Jurkat, Clone E6-1 (cell line): ENCODE measurements at places on chromosomes 3 and 15.
A peak's percentile ranks its signal among the peaks of the same experiment; 100 is the strongest.

DNA sequence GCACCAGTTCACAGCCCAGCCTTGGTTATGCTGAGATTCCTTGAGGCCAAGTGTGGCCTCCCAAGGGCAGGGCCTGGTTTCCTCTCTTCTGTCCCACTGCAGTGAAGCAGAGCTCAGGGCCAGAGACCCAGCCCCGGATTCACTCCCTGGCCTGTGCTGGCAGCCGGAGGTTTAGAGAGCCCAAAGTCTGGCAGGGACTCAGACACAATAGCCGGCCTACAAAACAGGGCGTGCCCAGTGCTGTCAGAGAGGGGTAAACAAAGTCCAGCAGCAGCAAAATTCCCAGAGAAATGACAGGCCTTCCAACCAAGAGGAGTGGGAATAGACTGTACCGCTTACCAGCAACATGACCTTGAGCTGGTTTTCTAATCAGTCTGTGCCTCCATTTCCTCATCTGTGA is 14.0 kb downstream of the VIPR1 start:
- no peak for DNase-seq

GRCh38 chr3:50275141-50275995 is 3.5 kb upstream of the LSMEM2 start:
- DNase-seq = no peak

- DNase-seq = no peak
These were observed 115.0 kb downstream of the POLQ start for GRCh38 chr3:121430664-121431215.

DNA sequence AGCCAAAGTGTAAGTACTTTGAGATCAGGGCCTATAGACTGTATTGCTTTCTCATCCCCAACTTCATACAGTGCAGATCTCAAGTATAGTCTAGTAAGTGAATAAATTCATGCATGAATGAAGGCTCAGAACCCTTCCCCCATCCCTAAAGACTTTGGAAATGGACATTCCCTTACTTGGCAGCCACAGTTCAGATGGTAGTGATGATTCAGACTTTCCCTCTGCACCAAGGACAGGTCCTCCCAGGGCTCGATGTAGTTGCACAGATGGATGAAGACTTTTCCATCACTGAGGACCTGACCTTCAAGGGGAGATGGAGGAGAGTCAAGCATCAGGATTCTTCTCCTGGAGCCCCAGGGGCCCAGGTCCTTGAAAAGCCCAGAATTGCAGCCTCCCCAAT is 4.6 kb downstream of the TIMP4 start:
- DNase-seq = no peak

GRCh38 chr3:120858521-120858920 is 49.5 kb upstream of the STXBP5L start:
- DNase-seq = no peak

- DNase-seq = no peak
These were observed 120.7 kb downstream of the ANP32A start for GRCh38 chr15:68699881-68700454.

DNA sequence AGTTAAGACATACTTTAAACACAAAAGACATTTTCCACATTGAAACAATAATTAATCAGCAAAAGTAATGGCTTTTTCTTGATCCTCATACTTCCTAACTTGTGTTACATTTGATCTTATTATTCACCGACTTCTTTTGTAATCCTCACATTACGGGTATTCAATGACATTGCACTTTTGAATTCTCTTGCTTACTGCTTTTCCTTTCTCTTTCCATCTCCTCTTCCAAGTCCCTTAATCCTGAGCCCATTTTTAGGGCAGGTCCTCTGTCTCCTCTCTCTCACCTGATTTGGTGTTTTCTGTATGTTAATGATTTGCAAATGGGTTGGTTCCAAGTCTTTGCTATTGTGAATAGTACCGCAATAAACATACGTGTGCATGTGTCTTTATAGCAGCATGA is 48.5 kb upstream of the RAP2B start:
- DNase-seq = no peak

- DNase-seq = no peak
These were observed 64.7 kb downstream of the MINAR1 start for GRCh38 chr15:79496838-79497237.

DNA sequence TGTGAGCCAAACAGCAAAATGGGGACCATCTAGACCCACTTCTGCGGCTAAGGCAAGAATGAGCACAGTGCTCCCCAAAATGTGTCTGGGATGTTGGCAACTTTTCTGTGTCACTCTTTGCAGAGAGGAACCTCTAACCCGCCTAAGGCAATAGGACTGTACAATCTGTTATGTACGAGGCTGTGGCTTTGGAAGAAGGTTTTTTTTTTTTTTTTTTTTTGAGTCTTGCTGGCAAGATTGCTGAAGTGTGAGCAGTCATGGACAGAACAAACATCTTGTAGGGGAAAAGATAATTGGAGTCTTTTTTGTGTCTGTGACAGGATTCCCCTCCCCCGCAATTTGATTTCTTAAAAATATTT is 7.2 kb downstream of the FEZF2 start:
- no peak for DNase-seq

- DNase-seq = no peak
These were observed 76.2 kb upstream of the HERC1 start for GRCh38 chr15:63909819-63910437.

DNA sequence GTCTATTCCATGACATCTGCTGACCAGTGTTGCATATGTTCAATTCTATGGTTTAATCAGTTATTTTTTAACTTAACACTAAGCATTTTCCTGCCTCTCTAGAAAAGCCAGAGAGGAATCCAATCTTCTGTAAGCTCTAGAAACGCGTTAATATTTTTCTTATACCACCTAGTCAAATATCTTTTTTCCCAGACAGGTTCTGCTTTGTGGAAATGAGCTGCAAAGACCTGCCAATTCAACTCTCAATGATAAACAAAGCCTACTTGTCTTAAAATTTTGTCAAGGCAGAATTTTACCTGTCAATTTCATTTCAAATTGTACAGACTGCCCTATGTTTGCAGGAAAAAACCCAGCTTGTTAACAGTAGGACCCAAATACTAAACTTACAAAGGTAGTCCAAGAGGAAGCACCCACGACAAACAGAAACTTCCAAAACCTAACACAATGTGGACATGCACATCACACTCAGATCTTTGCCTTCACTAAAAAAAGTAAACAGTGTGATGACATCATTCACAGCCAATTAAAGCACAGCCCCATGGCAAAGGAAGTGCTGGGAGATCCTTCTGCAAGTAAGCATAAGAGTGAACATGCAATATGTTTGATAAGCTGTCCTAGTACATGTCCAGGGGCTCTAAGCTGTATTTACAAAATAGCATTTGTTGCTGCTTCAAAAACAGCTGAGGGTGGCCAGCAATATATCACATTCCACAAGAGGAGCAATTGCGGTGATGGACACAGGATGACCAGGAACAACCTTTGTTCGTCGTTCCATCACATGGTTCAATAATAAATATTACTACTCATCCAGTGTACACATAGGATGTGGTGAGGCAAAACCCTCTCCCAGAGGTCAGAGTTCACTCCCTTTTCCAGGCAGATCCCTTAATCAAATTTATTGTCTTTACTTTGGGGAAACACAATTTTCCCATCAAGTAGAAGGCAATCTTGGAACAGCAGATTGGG is 139.4 kb upstream of the TSC22D2 start:
- no peak for DNase-seq

DNA sequence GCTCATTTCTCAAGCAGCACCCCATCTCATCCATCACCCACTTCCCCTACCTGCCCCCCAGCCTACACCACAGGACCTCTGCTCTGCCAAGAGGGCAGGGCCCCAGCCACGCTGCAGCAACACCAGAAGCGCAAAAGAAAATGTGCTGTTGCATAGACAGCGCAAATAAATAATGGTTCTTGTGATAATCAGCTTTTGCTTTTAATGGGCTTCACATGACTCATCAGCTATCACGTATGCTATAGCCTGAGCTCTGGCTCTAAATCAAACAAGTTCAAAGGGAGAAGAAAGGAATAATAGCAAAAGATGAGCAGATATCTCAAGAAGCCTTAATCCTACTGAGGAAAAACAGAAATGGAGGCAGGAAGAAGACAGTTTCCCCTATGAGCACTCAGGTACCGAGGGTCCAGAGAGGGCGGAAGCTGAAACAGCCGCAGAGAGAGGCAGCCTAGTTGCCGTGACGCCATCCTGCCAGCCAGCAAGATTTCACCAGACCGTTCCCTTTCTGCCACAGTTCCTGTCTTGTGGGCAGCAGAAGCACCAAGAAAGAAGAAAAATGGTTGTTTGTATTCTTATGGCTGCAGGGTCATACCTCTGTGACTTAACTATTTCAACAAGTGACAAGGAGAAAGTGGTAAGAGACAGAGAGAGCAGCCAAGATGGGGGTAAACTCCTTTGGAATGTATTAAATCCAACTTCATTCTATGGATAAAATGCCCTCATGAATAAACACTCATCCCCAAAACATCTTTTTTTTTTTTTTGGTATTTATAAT is 22.0 kb downstream of the RAB27A start:
- DNase-seq = peak; percentile 58

DNA sequence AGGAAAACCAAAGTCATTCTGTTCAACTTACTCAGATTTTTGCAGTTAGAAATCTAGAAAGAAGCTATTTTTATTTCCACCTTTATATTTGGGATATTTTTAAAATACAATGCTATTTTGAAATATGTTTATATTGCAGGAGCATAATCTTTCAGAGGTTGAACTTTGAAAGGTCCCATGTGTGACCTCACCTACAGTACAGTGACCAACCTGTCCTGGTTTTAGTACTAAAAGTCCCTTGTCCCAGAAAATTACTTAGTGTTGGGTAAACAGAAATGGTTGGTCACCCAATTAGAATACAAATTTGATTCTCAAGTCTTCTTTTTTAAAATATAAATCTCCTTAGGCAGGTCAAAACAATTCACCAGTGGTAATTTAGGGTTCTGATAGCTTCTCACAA is 141.6 kb upstream of the FRMD4B start:
- DNase-seq = no peak

- no peak for DNase-seq
These were observed 28.6 kb upstream of the MOBP start for GRCh38 chr3:39438880-39439279.

DNA sequence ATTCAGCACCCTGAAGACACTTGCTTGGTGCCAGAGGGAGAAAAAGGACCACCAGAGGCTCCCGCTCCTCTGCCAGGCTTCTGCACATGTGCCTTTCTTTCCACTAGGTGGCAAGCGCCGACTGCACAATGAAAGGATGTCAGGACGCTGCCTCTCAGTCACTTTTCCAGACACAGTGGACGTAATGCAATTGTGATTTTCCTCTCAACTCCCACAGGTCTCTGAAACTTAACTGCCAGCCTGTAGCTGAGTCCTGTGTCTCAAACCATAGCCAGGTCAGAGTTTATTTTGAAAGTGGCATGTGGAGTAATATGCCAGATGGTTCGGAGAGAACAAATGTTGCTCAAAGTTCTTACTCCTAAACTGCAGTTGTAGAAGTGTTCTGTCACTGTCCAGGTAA is 162.9 kb downstream of the ITPR1 start:
- peak; percentile 26 for DNase-seq

GRCh38 chr3:73148206-73148605 is 86.7 kb downstream of the EBLN2 start:
- no peak for DNase-seq

DNA sequence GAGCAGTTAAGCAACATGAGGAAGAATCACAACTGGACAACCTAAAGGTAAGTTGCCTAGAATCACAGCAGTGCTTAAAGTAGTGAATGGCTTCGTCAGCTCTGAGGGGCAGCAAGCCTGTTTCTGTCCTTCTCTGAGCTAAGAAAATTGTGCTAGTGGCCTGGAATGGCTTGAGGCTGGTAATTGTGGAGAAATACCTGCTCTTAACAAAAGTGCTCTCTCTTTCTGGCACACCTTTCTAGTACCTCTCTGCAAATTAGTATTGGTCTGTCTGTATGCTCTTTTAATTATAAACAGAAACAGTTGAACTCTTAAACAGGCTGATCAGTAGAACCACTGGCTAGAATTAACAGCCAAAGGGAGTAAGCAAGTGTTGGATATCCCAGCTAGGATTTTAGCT is 11.6 kb downstream of the SNX1 start:
- no peak for DNase-seq

- no peak for DNase-seq
These were observed 139.7 kb downstream of the NSMCE3 start for GRCh38 chr15:29129926-29130325.

- DNase-seq = no peak
These were observed 128.6 kb downstream of the DUT start for GRCh38 chr15:48459571-48460442.

DNA sequence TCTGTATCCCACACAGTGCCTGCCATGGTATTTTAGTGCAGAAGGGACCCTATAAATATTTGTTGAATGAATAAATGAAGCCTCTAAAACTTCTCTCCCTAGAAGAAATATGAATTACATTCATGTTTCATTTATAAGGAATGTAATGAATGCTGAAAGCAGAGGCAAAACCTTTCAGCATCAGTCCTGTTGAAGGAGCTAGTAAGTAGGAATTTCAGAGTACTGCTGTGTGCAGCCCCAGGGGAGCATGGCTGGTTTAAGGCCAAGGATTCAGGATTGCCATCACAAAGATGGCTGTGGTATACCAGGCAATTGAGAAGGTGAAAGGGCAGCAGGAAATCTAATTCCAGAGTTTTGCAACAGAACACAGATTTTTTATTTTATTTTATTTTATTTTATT is 1131.4 kb downstream of the IGSF11 start:
- no peak for DNase-seq

- DNase-seq = no peak
These were observed 178.3 kb downstream of the SUCNR1 start for GRCh38 chr3:152051501-152052404.
